CD4-positive, alpha-beta T cell treated with Interleukin-17A for 1 hour (primary cell): ENCODE measurements at places on chromosomes 3 and 15.

GRCh38 chr3:129463716-129464115 lies 23.7 kb downstream of the IFT122 start:
- DNase-seq = no peak

DNA sequence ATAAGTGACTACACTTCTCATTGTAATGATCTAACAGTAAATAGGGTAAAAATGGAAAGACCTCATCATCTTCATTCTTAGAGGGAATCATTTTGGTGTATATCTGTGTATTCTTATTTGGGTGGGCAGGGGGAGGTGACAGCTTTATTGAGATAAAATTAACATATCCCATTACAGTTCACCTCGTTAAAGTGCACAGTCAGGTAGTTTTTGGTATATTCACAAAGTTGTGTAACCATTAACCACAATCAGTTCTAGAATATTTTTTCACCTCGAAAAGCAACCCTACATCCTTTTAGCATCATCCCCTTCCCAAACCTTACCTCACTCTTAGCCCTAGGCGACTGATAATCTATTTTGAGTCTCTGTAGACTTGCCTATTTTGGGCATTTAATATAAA lies 8.1 kb downstream of the PIAS1 start:
- no peak for DNase-seq

GRCh38 chr3:11522953-11523571 lies 120.7 kb downstream of the VGLL4 start:
- no peak for DNase-seq

DNA sequence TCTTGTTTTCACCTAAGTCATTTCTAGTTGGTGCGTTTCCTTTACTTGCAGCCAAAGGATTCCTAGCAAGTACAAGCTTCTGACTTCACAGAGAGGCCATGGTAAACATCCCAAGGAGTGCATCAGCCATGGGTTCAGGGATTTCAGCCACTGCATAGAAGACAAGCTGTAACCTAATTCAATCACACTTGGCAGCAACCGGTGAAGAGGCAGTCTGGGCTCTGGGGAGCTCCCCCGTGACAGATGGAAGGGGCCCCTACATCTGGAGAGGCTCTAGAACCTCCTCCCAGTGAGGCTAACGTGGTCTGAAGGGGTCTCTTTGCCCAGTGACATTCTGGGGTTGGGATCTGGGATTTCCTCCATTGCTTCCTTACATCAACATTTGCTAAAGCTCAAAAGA lies 8.4 kb upstream of the SNRPA1 start:
- DNase-seq = no peak

- DNase-seq = peak; percentile 74
Measured at GRCh38 chr3:129627350-129628168, 21.1 kb upstream of the PLXND1 start.

GRCh38 chr15:75721923-75722870 lies 9.5 kb upstream of the CSPG4 start:
- DNase-seq = no peak

DNA sequence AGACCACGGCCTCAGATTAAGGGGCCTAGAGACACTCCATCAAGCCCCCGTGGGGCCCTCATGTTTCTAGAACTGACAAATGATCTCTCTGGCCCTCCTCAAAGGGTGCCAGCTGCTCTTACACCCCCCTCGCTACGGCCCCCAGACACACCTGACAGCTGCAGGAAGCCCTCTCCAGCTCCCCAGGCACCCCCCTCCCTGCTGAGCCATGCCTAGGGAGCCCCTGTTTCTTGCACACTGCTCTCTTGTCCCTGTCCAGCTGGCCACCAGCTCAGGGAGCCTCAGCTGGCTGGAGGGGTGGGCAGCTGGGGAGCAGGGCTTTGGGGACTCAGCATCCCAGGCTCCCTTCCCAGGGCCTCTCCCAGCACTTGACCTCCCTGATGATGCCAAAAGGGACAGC lies 14.8 kb downstream of the TNK2 start:
- DNase-seq = no peak

DNA sequence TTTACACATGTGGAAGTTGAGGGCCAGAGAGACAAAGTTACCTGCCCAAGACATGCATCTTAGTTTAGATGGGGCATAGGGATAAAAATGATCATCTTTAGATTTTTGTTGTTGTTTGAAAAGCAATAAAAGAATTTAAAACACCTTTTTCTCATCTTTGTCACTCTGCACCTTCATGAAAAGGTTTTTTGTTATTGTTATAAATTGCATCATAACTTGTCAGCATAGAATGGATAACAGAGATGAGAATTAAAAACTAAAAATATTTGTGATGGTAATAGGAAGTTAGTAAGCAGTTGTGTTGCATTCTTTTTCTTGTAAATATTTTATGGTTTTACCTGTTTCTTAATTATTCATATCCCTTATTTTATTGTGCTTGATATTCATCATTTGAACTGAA lies 13.4 kb upstream of the ZBTB47 start:
- no peak for DNase-seq

GRCh38 chr3:135908737-135909136 lies 56.8 kb upstream of the PPP2R3A start:
- no peak for DNase-seq
